ENCODE measurements at places on chromosomes 2 and 18.

DNA sequence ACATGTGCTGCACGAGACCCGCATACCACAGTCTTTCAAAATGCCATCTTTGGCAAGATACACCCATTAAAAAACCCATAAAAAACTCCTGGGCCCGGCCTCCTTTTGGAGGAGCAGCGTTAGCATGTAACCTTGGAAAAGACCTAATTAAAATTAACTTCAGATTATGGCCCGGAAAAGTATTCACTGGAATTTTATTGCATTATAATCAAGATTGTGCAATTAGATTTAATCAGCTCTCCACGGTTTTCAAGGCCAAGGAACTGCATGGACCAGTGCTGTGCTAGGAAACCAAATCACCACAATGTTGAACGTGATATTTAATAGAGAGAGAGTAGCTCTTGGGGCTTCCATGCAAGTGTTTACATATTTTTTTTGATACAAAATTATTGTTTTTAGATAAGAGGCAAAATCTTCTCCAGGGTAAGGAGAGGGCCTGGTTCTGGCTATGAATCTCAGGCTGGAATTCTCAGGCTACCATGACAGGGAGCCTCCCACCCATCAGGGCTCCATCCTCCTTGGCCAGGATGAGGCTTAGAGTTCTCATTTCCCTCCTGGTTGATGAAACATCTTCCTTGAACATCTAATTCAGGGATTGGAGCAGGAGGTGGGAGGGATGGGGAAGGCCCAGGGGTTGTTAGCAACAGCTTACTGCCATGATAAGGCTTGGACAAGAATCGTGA, 82.0 kb upstream of the TTC39C start:
- no peak for DNase-seq

- DNase-seq: no peak
Measured at GRCh38 chr18:37861981-37862380, 296.4 kb upstream of the CELF4 start.

DNA sequence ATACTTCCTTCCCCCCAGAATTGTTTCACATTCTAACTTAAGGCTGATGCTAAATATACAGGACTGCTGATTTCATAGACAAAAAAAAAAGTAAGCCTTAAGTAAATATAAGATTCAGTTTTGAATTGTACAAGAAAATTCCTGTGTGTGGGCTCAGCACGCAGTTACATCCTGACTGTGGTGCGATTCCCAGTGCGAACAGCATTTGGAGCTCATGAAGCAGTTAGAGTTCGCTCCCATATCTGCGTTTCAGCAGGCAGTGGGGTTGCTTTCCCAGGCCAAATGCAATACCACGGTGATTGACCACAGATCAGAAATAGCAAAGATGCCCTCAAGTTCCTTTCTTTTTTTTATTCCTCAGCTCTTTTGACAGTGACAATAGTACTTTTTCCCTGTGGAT, 75.6 kb downstream of the SATB2 start:
- no peak for DNase-seq

GRCh38 chr2:9071032-9071431, 67.5 kb upstream of the MBOAT2 start:
- no peak for DNase-seq

- DNase-seq: no peak
Measured at GRCh38 chr2:64361151-64361938, 92.6 kb upstream of the LGALSL start.

All from T-helper 2 cell (primary cell).